Stimulated activated CD4-positive, alpha-beta T cell treated with anti-CD3 and anti-CD28 coated beads, Interleukin-1b, Interleukin-23, amount 100 ng/mL, for 48 hours (primary cell): ENCODE measurements at places on chromosomes 2 and 18.

GRCh38 chr2:145984580-145984979 is 1464.7 kb upstream of the ZEB2 start:
- no peak for DNase-seq

DNA sequence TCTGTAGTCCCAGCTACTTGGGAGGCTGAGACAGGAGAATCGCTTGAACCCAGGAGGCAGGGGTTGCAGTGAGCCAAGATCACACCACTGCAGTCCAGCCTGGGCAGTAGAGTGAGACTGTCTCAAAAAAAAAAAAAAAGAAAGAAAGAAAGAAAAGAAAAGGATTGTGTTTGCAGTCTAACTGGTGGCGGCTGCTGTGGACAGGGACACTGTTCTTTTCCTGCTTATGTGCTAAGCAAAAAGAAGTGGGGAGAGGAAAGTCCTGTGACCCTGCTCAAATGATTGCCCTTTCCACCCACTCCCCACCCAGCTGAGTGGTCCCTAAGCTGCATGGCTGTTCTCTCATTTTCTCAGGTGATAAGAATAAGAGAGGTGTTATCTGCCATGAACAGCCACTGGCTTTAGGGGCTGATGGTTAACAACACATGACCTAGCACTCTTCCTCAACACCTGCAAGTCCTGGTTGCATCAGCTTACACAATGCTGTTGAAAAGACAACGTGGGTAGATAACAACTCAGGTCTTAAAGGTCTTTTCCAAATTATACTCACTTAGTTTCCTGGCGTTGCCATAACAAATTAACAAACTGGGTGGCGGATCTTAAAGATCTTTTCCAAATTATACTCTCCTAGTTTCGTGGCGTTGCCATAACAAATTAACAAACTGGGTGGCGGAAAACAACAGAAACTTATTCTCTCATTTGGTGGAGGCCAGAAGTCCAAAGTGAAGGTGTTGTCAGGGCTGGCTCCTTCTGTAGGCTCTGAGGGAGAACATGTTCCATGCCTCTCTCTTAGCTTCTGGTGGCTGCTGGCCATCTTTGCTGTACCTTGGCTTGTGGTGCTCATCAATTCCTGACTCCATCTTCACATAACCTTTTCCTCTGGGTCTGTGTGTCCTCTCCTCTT is 90.3 kb upstream of the RTN4 start:
- no peak for DNase-seq

GRCh38 chr2:240586919-240587800 is 626 bp downstream of the CAPN10 start:
- peak; percentile 54 for DNase-seq

- no peak for DNase-seq
Observed at GRCh38 chr2:228417526-228417925, 236.0 kb upstream of the SPHKAP start.

GRCh38 chr2:6218926-6219325 is 526.7 kb downstream of the SOX11 start:
- DNase-seq = no peak

- no peak for DNase-seq
Observed at GRCh38 chr2:162196638-162197037, 44.6 kb upstream of the GCG start.

DNA sequence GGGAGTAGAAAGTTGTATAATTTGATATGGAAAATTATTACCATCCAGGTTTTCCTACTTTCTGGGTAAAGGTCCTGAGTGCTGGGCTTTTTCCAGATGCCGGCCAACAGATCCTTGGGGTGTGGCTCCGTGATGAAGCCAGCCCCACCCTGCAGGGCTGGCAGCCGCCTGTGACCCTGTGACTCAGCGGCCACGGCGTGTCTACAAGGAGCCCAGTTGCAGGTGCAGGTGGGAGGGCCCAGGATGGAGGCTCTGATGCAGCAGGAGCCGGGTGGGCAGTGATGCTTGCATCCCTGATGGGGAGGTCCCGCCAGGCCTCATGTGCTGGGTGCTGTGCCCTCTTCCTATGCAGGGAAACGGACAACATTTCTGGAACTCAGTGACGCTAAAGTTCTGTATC is 96.0 kb upstream of the ALKAL2 start:
- DNase-seq = no peak

DNA sequence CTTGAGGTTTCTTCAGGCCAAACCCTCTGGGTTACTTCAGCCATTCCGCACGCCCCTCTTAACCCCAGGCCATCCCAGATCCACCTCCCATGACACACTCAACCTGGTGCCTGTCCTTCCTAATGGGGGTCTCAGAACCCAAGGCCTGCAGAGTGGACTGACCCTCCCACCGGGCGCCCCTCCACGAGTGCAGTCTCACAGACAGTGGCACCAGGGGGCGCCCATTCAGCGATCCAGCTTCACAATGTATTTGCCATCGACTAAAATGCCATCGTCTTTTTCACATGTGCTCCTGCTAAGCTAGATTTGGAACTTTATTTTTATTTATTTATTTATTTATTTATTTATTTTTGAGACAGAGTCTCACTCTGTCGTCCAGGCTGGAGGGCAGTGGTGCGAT is 38.5 kb downstream of the INPP5D start:
- DNase-seq = no peak
